AG04450 (cell line): ENCODE measurements at places on chromosomes 6 and 20.

DNA sequence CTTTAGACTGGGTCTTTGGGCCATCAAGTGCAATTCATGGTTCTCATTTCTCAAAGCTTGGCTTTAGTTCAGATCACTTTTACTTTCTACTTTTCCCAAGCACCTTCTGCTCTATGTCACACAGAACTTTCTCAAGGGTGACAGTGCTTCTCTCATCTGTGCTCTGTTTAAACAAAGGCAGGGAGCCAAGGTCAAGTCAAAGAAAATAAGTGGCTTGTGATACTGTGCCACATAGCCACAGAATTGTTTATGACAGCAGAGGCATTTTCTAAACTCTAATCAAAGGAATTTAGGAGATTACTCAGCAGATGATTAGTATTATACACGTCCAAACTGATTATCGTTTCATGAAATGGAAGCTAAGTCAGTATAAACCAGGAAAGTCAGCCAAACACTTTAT, 348.0 kb downstream of the HDGFL1 start:
- DNase-seq = no peak

DNA sequence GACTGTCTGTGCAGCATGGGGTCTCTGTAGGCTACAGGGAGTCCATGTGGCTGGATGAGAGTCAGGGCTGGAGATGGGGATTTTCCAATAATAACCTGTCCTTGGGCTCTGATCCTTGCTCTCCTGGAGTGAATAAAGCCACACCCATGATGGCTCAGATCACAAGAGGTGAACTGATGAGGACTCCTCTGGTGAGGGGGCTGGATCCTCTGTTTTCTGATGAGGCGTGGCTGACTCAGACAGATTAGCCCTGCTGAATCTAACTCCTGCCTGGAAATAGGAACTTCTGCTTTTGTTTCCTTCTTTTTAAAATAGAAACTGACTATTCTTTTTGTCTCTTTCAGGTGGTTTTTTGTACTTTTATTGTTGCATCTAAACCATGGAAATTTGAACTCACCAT, 27.0 kb downstream of the CST9L start:
- DNase-seq = no peak

- DNase-seq = no peak
Observed at GRCh38 chr20:2038161-2038560, 44.3 kb upstream of the PDYN start.

- no peak for DNase-seq
Observed at GRCh38 chr6:160116411-160116810, 5.2 kb upstream of the SLC22A1 start.

- no peak for DNase-seq
Observed at GRCh38 chr6:125869427-125869826, 78.7 kb downstream of the NCOA7 start.

DNA sequence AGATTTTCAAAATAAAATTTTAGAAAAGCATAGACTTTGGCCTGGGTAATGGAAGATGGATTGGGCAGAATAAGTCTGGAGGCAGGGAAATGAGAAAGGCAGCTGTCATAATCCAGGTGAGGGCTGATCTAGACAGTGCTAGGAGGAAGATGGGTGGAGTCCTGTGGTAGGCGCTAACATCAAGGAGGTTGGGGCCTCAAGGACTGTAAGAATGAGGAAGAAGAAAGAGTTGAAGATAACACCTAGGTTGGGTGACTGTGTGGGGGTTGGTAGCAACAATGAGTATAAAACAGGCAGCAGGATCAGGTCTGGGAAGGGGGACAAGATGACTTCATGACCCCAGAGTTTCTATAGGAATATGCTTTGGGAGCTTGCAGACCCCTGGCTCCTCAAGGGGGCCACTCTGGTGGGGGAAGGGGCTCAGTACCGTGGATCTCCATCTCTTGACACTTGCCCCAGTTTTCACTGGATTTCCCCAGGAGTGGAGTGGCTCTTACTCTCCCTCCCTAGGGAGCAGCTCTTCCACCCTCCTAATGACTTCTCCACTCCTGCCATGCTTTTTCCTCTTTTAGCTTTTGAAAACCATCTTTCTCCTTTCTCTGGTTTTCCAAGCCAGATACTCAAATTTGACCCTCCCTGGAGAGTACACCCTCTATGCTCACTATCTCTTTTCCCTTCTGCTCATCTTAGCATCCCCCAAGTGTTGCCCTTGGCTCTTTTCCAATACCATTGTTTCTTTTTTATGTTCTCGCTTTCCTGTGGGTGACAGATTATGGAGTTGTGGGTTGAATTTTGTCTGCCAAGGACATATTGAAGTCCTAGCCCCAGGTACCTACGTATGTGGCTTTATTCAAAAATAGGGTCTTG, 14.8 kb downstream of the TRIM31 start:
- DNase-seq = no peak

GRCh38 chr20:2128542-2128941, 26.9 kb downstream of the STK35 start:
- DNase-seq = no peak

- DNase-seq = no peak
Observed at GRCh38 chr6:78868116-78868515, 765 bp downstream of the IRAK1BP1 start.

GRCh38 chr6:162099685-162100084, 627.9 kb downstream of the PRKN start:
- DNase-seq = peak; percentile 24

GRCh38 chr6:37952027-37952426, 132.5 kb downstream of the ZFAND3 start:
- DNase-seq = no peak

- no peak for DNase-seq
Observed at GRCh38 chr20:22866812-22867341, 168.2 kb upstream of the SSTR4 start.

DNA sequence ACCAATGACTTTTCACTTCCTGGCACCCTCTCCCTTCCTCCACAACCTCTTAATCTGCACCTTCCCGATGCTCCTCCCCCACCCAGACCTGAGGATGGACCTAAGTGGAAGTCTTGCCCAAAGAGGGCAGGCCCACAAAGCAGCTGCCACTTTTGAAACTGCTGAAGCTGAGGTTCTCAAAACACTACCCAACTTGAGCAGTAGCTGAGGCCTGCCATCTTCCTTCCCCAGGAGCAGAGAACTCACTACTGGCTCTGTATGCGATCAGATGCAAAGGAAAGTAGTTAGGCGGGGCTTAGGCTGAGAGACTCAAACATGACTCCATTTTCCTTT, 1.5 kb downstream of the HM13 start:
- no peak for DNase-seq

DNA sequence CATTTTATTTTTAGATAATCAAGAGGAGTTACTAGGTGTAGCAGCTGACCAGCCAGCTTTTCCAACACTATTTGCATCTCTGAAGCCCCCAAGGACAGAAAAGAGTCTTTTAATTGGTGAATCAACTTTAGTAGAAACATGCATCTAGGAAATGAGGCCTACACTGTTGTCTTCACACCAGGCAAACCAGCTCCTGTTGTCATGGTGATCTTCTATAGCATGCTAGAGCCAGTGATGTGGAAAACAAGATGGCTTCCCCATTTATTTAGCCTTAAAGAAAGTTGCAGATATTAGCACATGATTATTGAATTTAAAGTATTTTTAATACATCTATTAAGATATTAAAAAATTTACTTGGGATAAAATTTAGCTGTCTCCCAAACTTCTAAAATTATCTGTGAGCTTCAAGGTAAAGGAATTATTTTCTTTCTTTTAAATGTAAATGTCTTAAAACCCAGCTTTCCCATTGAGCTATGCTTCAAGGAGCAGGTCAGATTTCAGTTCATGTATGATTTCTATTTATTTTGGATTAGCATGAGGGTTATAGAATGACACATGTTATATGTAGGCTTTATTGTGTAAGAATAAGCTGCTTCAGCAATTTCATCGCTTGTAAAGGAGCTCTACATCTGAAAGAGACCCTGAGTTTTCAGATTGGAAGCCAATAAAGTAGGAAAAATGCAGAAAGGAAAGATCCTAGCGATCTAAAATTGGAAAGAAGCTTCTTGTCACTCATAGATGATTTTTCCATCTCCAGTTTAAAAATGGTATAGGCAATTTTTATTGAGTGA, 564.9 kb upstream of the CITED2 start:
- no peak for DNase-seq
